Activated CD8-positive, alpha-beta T cell treated with anti-CD3 and anti-CD28 coated beads for 36 hours (primary cell): ENCODE measurements at places on chromosomes 16 and 17. TPM values are rescaled to one million over a fixed set of nuclear protein-coding genes. Genes with fewer than 3 reads are reported as not detected.

Gene CLEC3A
- not detected for total RNA-seq

Gene HEATR9
- 0.38 TPM for total RNA-seq

Gene GDPD1
- total RNA-seq: 2.0 TPM

Gene VEZF1
- 19.6 TPM for total RNA-seq

Gene NPW
- total RNA-seq: 28.3 TPM

Gene IGFBP4
- total RNA-seq: 11.6 TPM

Gene TIMP2
- total RNA-seq: 2.5 TPM

Gene GPR179
- total RNA-seq: not detected
